Metanephros (tissue), 2 donors: ENCODE measurements at places on chromosomes 11 and 22. TPM values are rescaled to one million over a fixed set of nuclear protein-coding genes. Genes with fewer than 3 reads are reported as not detected.

The KRTAP5-9 gene
- total RNA-seq: 0.23 TPM

The ANO5 gene
- total RNA-seq: 13.9 TPM

The KCNK4 gene
- total RNA-seq: not detected

The SLN gene
- 441 TPM for total RNA-seq

The FXYD6 gene
- total RNA-seq: 54.7 TPM

The KRTAP5-11 gene
- not detected for total RNA-seq

The DEUP1 gene
- 0.29 TPM for total RNA-seq
